ENCODE measurements at places on chromosomes 16 and 17.
A peak's percentile ranks its signal among the peaks of the same experiment; 100 is the strongest.

DNA sequence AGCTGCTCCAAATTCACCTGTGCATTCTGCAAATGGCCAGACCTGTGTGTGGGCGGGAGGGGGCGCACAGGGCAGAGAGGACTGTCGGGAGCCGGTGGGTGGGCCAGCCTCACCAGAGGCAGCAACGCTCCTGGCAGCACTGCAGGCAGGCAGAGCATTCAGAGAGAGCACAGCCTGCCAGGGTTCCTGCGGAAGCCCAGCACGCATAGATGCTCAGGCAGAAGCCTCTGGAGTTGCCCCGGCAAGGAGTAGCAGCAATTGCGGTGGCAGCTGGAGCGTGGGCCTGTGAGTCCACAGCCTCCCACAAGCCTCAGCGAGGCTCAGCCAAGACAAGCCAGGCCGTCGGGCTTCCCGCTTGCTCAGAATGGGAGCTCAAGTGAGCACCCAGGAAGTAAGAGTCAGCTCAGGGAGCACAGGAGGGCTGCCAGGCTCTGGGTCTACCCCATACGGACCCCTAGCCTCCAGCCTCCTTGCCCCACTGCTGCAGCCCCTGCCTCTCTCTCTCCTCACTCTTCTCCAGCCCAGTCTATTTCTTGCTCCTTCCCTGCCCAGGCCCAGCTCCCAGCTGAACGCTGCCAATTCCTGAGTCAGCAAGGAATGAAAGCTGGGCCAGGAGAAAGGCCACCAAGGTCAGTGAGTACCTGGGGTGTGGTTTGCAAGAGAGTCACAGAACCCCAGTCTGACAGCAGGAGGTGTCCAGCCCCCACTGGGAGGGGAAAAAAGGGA lies 9.6 kb downstream of the EMC6 start:
- DNase-seq: no peak

DNA sequence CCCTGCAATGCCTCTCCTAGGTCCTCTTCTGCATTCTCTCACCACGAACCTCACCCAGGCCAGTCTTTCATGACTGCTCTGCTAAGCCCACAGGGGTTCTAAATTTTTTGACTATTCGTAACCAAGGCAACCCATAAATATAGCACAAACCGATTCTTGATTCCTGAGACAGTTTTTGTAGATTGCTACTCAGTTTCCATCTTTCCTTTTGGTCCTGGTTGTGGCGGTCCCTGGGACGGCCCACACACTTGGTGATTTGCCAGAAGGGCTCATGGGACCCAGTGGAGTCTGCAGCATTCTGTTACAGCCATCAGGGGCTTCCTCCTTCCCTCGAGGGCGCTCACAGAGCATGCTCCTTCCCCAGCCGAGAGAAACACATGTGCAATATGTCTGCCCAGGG lies 23.4 kb upstream of the MGAT5B start:
- DNase-seq: no peak

GRCh38 chr17:35022536-35023063 lies 40.9 kb downstream of the RFFL start:
- peak; percentile 43 for DNase-seq

DNA sequence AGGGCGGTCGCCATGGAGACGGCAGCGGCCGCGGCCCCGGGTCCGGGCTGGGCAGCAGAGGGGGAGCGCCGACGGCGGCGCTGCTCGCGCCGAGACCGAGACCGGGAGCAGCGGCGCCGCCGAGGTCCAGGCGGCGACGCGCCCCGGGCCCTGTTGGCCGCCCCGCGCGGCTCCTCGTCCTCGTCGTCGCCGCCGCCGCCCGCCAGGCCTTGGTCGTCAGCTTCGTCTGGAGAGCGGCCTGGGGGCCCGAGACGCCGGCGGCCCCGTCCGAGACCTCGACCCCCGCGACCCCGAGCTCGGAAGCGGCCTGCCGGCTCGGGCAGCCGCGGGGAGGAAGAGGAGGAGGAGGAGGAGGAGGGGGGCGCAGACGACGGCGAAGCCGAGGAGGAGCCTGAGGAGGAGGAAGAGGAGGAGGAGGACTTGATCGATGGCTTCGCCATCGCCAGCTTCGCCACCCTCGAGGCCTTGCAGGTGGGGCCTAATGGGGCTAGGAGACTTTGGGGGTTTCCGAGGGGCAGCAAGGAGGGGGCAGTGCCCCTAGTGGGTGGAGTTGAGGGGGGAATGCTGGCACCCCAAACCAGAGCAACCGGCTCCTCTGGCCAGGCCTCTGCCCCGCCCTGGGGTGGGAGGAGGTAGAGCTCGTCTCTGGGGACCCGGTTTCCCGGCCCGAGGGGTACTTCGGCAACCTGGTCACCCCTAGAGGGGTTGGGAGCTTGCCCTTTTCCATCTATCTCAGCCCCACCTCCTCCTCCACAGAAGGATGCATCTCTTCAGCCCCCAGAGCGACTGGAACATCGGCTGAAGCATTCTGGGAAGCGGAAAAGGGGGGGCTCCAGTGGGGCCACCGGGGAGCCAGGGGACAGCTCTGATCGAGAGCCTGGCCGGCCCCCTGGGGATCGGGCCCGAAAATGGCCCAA lies 1.5 kb downstream of the FBRS start:
- DNase-seq: peak; percentile 50

- no peak for DNase-seq
Observed at GRCh38 chr16:68921637-68922036, 78.3 kb downstream of the TANGO6 start.

GRCh38 chr16:25553711-25554436 lies 137.9 kb upstream of the HS3ST4 start:
- no peak for DNase-seq

GRCh38 chr17:45648642-45649041 lies 135.5 kb upstream of the CRHR1 start:
- no peak for DNase-seq

DNA sequence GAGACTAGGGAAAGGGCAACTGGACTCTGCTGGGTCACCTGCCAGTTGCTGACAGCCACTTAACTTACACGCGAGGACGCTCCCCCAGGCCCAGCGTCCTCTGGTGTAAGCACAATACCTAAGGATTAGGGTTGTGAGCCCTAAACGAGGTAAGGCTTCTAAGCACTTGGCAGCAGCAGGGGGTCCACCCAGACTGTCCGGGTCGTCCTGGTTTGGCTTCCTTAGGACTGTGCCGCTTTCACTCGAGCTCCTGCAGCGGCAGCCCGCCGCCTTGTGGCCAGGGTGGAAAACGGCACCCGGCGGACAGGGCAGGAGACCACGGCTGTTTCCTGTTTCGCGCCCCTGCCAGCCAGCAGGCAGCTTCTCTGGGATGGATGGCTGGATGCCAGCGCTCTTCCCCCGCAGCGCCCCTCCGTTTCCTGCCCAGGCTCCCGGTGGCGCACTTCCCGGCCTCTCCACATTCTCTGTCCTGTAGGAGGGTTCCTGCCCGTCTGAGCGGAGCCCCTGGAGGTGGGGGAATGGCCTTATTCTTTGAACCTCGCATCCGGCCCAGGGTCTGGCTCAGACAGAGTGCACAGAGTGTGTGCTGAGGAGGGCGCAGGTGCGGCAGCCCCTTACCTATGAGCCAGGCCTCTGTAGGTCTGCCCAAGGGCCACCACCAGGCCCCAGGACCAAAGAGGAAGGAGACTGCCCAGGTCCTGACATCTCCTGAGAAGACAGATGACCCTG lies 47.0 kb upstream of the AMZ2 start:
- peak; percentile 55 for DNase-seq

- DNase-seq: no peak
Observed at GRCh38 chr17:42704490-42704836, 22.1 kb downstream of the CNTNAP1 start.

DNA sequence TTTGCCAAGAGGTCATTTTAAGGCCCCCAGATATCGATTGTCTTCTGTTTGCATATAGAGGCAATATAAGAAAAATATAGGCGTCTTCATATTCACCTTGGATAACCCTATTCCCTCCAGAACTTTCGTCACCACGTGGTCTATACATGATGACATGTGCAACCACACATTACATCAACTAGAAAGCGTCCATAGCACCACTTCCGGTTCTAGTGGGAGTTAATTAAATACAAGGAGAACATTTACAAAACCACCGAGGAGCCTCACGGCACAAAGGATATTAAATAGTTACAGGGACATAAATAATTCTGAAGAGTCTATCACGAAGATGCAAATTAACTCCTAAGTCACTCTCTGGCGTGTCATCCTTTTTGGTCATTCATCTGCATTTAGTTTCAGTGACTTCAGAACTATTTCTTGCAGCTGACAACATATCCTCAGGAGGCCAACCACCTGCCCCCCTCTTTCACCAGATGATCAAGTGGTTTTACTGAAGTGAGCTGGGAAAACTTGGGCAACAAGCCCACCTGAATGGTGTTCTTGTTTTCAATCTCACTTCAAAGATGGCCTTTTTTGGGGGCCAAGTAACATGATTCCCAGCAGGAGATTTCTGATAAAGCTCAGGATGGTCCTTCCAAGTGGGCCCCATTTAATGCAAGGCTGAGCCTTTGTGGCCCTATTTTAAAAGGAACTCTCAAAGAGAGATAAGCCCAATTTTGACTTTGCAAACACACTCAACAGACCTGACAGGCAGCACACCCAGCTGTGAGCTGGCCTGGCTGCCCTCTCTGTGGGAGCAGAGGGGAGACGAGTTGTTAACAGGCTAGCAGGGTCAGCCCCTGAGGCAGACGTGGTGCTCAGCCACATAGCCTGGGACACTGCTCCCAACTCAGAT lies 15.3 kb downstream of the CMTM3 start:
- no peak for DNase-seq

- DNase-seq: no peak
Observed at GRCh38 chr16:79970551-79971236, 370.2 kb upstream of the MAF start.

GRCh38 chr16:57392694-57393093 lies 11.9 kb upstream of the CCL17 start:
- DNase-seq: no peak

DNA sequence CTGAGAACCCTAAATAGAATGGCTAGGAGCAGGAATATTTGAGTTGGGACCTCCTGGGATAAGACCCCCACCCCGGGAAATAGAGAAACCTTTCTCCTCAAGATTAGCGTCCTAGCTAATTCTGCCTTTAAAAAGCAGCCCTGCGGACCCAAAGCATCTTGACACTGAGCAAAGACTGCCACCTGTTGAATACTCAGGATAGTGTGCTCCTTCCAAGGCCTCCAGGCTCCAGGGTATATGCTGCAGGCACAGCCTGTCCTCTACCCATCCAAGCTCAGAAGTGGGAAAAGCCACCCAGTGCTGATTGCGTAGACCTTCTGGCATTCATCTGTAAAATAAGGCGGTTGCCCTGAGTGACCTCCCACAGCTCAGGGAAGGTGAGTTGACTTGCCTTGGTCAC lies 456.2 kb upstream of the DYNLRB2 start:
- no peak for DNase-seq

DNA sequence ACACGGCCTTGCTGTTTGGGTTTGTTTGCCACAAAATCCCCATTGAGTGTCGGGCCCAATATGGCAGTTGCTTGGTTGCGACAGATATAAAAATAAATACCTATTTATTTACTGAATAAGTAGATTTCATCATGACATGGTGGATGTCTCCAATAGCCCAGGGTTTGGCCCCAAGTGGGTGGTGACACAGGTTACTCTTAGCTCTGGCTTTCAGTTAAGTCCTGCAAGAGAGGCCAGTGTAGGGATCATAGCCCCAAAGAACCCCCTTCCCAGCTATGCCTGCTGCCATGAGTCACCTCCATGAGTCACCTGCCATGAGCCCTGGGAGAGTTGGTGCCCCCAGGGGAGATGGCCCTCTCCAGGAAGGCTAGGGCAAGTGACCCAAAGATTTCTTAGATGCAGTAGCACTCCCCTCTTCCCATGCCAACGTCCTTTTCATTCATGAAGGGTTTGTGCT lies 78.7 kb upstream of the LGALS9 start:
- no peak for DNase-seq

DNA sequence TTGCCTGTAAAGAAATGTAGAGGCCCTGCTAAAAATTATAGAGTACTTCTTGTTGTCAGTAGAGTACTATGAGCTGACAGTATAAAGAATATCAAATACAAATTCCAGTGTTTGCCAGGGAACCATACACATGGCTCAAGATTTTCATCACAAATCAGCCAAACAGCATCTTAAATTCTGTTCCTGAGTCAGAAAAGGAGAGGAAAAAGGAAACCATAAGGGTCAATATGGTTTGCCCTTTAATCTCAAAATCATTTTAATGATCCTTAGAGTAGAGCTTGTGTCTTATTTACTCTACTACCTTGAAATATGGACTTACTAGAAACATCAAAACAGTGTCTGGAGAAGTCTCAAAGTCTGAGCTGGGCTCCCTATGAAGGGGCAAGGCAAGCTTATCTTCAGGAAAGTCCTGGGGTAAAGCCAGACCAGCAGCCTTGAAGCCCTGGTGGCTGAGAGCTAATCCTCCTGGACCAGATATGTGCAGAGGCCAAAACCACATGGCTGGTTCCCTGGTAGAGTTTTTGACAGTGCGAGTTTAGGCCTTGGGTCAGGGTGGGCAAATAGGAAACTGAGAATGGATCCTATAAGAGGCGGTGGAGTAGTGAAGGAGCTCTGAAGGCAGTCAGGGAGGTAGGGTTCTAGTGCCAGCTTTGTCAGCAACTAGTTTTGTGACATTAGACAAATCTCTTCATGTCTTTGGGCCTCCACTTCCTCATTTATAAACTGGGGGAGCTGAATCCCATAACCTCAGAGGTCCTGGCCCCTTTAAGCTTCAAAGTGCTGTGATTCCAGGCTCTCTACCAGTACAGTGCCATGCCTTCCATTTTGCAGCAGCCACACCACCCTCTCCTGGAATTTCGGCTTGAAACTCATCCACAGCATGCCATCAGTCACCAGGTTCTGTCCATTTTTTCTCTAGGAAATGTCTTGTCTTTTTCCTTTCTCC lies 38.9 kb downstream of the MRTFB start:
- DNase-seq: no peak

- DNase-seq: no peak
Observed at GRCh38 chr16:81520151-81520470, 75.5 kb downstream of the CMIP start.

- no peak for DNase-seq
Observed at GRCh38 chr16:57630931-57631845, 2.8 kb downstream of the ADGRG1 start.

GRCh38 chr17:557371-557770 lies 157.3 kb downstream of the VPS53 start:
- DNase-seq: no peak

- DNase-seq: no peak
Observed at GRCh38 chr17:48868916-48869500, 23.6 kb upstream of the ATP5MC1 start.

GRCh38 chr16:25501530-25502255 lies 190.1 kb upstream of the HS3ST4 start:
- no peak for DNase-seq

GRCh38 chr16:56632156-56632847 lies at the start of gene MT1M:
MT1M (plus strand) TSS chr16:56632659; CDS start chr16:56632732, 73 bp downstream.
- no peak for DNase-seq

- DNase-seq: no peak
Observed at GRCh38 chr16:22633280-22633679, 122.6 kb downstream of the NPIPB5 start.

DNA sequence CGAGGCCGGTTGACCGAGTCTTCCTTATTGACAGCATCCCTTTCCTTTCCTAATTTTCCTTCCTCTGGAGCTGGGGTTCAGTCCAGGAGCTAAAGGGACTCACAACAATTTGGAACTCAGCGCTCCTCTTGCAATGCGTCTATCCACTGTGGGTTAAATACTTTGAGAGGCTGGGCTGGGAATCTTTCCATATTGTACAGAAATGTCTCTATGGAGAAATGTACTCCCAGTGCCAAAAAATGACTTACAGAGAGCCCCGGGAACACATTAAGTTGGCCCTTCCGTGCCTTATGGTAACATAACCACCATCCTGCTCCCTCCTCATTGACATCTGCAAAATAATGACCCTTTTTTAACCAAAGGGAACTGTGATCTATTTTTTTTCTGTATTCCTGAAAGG lies 192.8 kb downstream of the FTO start:
- DNase-seq: no peak

- DNase-seq: no peak
Observed at GRCh38 chr17:6361733-6362132, 73.2 kb downstream of the AIPL1 start.
